ENCODE measurements at places on chromosomes 4 and X. TPM values are rescaled to one million over a fixed set of nuclear protein-coding genes. Genes with fewer than 3 reads are reported as not detected.

Gene FDCSP
- not detected for polyA plus RNA-seq

Gene WFS1
- 11.9 TPM for polyA plus RNA-seq

Gene AMTN
- not detected for polyA plus RNA-seq

Gene LUZP4
- not detected for polyA plus RNA-seq

Gene C4orf46
- polyA plus RNA-seq, result 3.0 TPM

Gene CHIC2
- 18.4 TPM for polyA plus RNA-seq

Gene ENPP6
- not detected for polyA plus RNA-seq

Gene C4orf51
- not detected for polyA plus RNA-seq

Gene MAGEB1
- not detected for polyA plus RNA-seq

Gene EDA2R
- 7.2 TPM for polyA plus RNA-seq

Gene JADE3
- 2.3 TPM for polyA plus RNA-seq

Gene UGT8
- polyA plus RNA-seq, result 0.88 TPM

Gene SHROOM4
- polyA plus RNA-seq, result 0.38 TPM

Gene SMR3B
- polyA plus RNA-seq, result not detected

Gene PAK3
- 0.50 TPM for polyA plus RNA-seq

Gene PSMD10
- 48.0 TPM for polyA plus RNA-seq

Gene SPANXA2
- polyA plus RNA-seq, result not detected

Gene NPY1R
- polyA plus RNA-seq, result 17.2 TPM
